Aorta (tissue), 5 donors: ENCODE measurements at places on chromosomes 2 and 18. TPM values are rescaled to one million over a fixed set of nuclear protein-coding genes. Genes with fewer than 3 reads are reported as not detected.

GRCh38 chr2:209872675-209873074, 101.0 kb downstream of the UNC80 start:
- H3K4me1 ChIP-seq = no peaks in the 10 kb centered on the region
- H3K4me3 ChIP-seq = no peak overlapping the region
- DNase-seq = no peak
- no peak overlapping the region for H3K27ac ChIP-seq

GRCh38 chr2:196481324-196481697, 158.2 kb upstream of the CCDC150 start:
- no peaks in the 10 kb centered on the region for H3K36me3 ChIP-seq
- H3K27me3 ChIP-seq = no peaks in the 10 kb centered on the region
- DNase-seq = no peak
- H3K27ac ChIP-seq = no peak overlapping the region
- H3K4me1 ChIP-seq = peaks cover 7% of the 10 kb centered on the region

DNA sequence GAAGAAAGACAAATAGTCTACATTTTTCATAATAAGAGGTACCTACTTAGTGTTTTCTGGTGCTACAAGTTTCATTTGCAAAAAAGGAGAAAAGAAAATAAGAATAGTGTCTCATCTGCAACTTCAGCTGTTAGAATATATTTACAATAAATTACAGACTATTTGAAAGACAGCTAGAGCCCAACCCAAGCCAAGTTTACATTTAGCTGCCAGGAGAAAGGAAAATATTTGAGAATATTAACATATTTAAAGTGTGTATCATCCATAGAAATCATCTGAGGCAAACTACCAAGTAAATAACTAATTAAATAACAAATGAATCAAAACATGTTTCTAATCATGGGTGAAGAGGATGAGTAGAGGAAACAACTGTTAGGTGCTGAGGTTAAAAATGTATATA, 209.2 kb upstream of the ZSWIM2 start:
- H3K27ac ChIP-seq = no peak overlapping the region
- no peaks in the 10 kb centered on the region for H3K27me3 ChIP-seq
- DNase-seq = no peak
- H3K4me3 ChIP-seq = no peak overlapping the region

- no peak overlapping the region for H3K27ac ChIP-seq
- DNase-seq = no peak
- no peaks in the 10 kb centered on the region for H3K27me3 ChIP-seq
- H3K4me3 ChIP-seq = no peak overlapping the region
Measured at GRCh38 chr2:177322801-177323261, 58.3 kb upstream of the NFE2L2 start.

DNA sequence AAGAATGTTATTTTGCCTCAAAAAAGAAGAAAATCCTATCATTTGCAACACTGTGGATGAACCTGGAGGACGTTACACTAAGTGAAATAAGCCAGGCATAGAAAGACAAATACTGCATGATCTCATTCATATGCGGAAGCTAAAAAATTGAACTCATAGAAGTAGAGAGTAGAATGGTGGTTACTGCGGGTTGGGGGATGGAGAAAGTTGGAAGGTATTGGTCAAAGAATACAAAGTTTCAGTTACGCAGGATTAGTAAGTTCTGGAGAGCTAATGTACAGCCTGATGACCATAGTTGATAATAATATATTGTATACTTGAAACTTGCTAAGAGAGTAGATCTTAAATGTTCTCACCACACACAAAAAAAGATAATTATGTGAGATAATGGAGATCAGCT, 5.0 kb upstream of the GALNT5 start:
- H3K27me3 ChIP-seq = no peaks in the 10 kb centered on the region
- H3K36me3 ChIP-seq = no peaks in the 10 kb centered on the region
- peaks cover 1% of the 10 kb centered on the region for H3K4me1 ChIP-seq
- DNase-seq = no peak
- no peak overlapping the region for H3K27ac ChIP-seq

GRCh38 chr2:211329421-211329820, 773.0 kb downstream of the CPS1 start:
- no peak overlapping the region for H3K27ac ChIP-seq
- no peaks in the 10 kb centered on the region for H3K4me1 ChIP-seq
- DNase-seq = no peak
- no peaks in the 10 kb centered on the region for H3K27me3 ChIP-seq
- no peak overlapping the region for H3K4me3 ChIP-seq

GRCh38 chr2:55114082-55114481, 63.8 kb upstream of the RTN4 start:
- H3K27me3 ChIP-seq = no peaks in the 10 kb centered on the region
- H3K36me3 ChIP-seq = no peaks in the 10 kb centered on the region

DNA sequence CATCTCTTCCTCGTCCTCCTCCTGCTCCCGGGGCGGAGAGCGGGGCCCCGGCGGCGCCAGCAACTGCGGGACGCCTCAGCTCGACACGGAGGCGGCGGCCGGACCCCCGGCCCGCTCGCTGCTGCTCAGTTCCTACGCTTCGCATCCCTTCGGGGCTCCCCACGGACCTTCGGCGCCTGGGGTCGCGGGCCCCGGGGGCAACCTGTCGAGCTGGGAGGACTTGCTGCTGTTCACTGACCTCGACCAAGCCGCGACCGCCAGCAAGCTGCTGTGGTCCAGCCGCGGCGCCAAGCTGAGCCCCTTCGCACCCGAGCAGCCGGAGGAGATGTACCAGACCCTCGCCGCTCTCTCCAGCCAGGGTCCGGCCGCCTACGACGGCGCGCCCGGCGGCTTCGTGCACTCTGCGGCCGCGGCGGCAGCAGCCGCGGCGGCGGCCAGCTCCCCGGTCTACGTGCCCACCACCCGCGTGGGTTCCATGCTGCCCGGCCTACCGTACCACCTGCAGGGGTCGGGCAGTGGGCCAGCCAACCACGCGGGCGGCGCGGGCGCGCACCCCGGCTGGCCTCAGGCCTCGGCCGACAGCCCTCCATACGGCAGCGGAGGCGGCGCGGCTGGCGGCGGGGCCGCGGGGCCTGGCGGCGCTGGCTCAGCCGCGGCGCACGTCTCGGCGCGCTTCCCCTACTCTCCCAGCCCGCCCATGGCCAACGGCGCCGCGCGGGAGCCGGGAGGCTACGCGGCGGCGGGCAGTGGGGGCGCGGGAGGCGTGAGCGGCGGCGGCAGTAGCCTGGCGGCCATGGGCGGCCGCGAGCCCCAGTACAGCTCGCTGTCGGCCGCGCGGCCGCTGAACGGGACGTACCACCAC, 2.1 kb downstream of the GATA6 start:
- H3K4me1 ChIP-seq = no peaks in the 10 kb centered on the region
- no peaks in the 10 kb centered on the region for H3K27me3 ChIP-seq
- H3K36me3 ChIP-seq = peaks cover 9% of the 10 kb centered on the region
- peak overlapping the region; percentile 64 for H3K27ac ChIP-seq
- DNase-seq = no peak

- no peak overlapping the region for H3K4me3 ChIP-seq
- no peaks in the 10 kb centered on the region for H3K4me1 ChIP-seq
- peak overlapping the region; percentile 96 for H3K27ac ChIP-seq
- peak; percentile 79 for DNase-seq
- no peaks in the 10 kb centered on the region for H3K36me3 ChIP-seq
Measured at GRCh38 chr2:47034973-47035609, 119.5 kb upstream of the MCFD2 start.

- no peaks in the 10 kb centered on the region for H3K27me3 ChIP-seq
- DNase-seq = no peak
- no peak overlapping the region for H3K4me3 ChIP-seq
- no peaks in the 10 kb centered on the region for H3K36me3 ChIP-seq
Measured at GRCh38 chr2:37615804-37616676, 55.4 kb downstream of the CDC42EP3 start.

DNA sequence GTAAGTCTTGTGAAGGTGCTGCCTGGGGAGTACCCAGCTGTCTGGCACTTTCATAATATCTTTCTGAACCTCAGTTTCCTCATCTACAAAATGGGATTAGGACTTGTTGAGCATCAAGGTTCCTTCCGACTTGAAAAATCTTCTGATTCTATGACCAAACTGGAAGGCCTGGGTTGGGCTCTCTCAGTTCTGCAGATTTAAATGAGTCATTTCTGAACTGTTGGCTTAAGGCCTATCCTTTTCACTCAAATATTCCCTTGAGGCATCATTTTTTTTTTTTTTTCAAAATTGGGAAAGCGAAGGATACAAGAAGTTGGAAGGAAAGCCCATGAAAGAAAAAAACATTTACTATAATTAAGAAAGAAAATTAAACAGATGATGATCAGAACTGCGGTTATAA, 40.8 kb upstream of the CYP1B1 start:
- no peak for DNase-seq
- H3K27ac ChIP-seq = no peak overlapping the region
- no peak overlapping the region for H3K4me3 ChIP-seq

DNA sequence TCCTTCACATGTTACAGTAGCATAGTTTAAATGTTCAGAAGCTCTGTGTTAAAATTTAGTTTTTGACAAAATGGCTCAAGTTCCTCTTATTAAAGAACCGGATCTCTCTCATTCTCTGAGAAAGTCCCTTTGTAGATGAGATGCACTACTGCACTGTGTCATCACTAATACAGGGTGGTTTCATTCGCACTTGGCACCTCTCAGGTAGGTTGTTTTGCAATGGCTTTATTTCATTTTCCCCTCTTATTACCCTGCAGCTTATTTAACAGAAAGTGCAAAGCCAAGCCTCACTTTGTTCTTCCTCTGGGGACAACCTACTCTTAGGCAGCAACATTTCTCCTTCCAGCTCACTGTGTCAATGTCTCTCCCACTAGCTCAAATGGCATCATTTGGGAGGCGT, 185.1 kb downstream of the DLGAP1 start:
- DNase-seq = no peak
- no peak overlapping the region for H3K4me3 ChIP-seq
- H3K27ac ChIP-seq = no peak overlapping the region
- H3K27me3 ChIP-seq = no peaks in the 10 kb centered on the region
- no peaks in the 10 kb centered on the region for H3K4me1 ChIP-seq
- H3K36me3 ChIP-seq = no peaks in the 10 kb centered on the region

DNA sequence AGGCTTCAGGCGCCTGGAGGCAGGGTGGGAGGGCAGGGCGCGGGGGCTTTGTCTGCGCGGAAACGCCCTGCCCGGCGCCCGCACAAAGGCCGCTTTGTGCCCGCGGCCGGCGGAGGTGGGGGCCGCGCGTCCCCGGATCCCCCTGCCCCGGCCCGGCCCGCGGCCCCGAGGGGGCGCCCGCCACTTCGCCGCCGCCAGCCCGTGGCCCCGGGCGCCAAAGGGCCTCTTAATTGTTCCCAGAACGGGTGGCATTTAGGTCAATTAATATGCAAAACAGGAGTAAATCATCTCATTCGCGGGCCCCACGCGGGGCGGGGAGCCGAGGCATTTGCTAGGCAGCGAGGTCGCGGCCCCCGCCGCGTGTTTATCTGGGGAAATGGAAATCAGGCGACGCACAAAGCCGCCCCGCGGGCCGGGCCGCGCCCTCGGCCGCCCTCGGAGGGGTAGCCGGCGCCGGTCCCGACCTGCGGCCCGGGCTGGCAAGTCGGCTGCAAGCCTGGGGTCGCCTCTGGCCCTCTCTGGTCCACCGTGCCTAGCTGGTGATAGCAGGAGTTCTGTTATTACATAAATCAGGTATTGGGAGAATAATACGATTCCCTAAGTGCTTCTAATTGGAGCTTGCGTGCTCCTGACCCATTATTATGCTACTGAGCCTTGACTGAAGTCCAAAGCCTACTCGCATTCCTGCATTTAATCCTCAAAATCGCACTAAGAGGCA, 148.2 kb upstream of the GLI2 start:
- H3K27ac ChIP-seq = no peak overlapping the region
- H3K4me3 ChIP-seq = no peak overlapping the region
- H3K36me3 ChIP-seq = no peaks in the 10 kb centered on the region

- no peaks in the 10 kb centered on the region for H3K36me3 ChIP-seq
- no peaks in the 10 kb centered on the region for H3K4me1 ChIP-seq
- no peaks in the 10 kb centered on the region for H3K27me3 ChIP-seq
- DNase-seq = no peak
- H3K4me3 ChIP-seq = no peak overlapping the region
- H3K27ac ChIP-seq = no peak overlapping the region
Measured at GRCh38 chr2:136185981-136186776, 68.2 kb upstream of the CXCR4 start.

DNA sequence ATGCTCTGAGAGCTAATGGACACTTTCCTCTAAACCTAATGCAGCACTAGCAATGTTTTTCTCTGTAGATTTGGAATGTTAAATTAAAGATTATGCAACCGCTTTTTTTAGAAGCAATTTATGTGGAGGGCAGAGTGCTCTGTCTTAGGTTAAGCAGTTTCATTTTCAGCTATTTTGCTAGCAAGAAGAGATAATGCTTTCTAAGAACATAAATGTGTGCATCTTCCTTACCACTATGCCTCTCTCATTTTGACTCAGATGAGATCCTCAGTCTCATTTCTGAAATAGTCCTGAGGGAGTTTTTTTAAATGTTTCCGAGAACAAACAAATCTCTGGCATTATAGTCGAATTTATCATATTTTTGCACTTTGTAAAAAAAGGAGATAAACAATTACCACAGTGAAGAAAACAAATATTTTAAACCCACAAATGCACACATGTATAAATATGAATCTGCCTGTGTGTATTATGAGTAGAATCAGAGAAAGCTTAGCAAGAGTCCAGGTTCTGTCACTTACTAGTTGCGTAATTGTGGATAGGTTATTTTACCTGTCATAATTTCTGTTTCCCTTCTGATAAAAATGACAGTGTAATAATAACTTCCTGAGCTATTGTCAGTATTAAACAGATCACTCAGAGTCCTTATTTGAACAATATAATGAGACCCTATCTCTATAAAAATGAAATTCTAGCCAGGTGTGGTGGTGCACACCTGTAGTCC, 207.7 kb upstream of the CRIM1 start:
- no peak overlapping the region for H3K4me3 ChIP-seq
- H3K36me3 ChIP-seq = no peaks in the 10 kb centered on the region
- no peak overlapping the region for H3K27ac ChIP-seq
- no peaks in the 10 kb centered on the region for H3K4me1 ChIP-seq

GRCh38 chr2:11053546-11053945, 101.7 kb upstream of the SLC66A3 start:
- H3K27me3 ChIP-seq = no peaks in the 10 kb centered on the region
- no peak overlapping the region for H3K4me3 ChIP-seq
- H3K36me3 ChIP-seq = no peaks in the 10 kb centered on the region

DNA sequence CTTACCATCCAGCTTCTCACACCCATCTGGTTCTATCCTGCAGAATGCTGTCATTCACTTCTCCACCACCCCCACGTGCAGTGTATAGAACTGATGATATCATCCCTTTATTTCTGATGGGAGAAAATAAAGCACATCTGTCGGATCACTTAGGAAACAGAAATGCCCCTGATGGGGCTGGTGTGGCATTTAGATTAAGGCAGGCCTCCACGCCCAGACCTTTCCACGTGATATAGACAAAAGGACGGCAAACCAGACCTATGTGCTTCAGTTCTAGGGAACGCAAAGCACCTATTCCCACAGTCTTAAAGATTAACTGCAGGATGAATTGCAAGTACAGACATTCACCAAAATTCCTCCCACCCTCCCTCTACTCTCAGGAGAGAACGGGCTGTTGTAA, 27.6 kb upstream of the CABLES1 start:
- no peak for DNase-seq
- H3K27me3 ChIP-seq = no peaks in the 10 kb centered on the region
- H3K4me3 ChIP-seq = no peak overlapping the region
- H3K4me1 ChIP-seq = no peaks in the 10 kb centered on the region

Gene OXER1
- 4.2 TPM for total RNA-seq

Gene FRZB
- total RNA-seq = 71.4 TPM

Gene SP9
- total RNA-seq = not detected

Gene NGEF
- total RNA-seq = 2.3 TPM

Gene SGPP2
- total RNA-seq = not detected

Gene FAHD2A
- 23.3 TPM for total RNA-seq

Gene NETO1
- 3.8 TPM for total RNA-seq

Gene PLCL1
- 11.6 TPM for total RNA-seq

Gene TWIST2
- 16.4 TPM for total RNA-seq
